DMS53 (cell line): ENCODE measurements at places on chromosomes 12 and 14.

DNA sequence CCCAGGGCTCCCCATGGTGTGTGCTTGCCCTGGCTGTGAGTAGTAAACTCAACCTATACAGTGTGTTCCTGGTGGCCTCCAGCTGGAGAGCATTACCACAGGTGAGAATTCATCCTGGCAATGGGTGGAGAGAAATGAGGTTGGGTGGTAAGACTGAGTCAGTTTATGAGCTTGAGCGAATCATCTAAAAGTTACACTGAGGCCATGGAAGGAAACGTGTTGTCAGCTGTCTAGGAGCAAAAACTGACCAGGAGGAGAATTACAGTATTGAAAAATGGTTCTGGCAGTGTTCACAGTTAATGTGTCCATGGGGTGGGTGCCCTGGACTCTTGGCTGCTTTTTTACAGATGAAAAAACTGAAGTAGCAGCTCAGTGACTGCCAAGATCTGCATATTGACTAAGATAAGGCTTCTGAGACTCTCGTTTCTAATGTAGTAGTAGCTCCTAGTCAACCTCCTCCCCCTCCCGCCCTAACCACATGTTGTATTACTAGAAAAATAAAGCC is 202.0 kb upstream of the AMIGO2 start:
- no peak for DNase-seq

- peak; percentile 97 for DNase-seq
Measured at GRCh38 chr12:9943240-9943639, 11.1 kb upstream of the CLEC2A start.

- no peak for DNase-seq
Measured at GRCh38 chr12:112029301-112029700, 16.1 kb downstream of the ERP29 start.

GRCh38 chr12:93888964-93889363 is 211.8 kb downstream of the CRADD start:
- DNase-seq, result no peak

DNA sequence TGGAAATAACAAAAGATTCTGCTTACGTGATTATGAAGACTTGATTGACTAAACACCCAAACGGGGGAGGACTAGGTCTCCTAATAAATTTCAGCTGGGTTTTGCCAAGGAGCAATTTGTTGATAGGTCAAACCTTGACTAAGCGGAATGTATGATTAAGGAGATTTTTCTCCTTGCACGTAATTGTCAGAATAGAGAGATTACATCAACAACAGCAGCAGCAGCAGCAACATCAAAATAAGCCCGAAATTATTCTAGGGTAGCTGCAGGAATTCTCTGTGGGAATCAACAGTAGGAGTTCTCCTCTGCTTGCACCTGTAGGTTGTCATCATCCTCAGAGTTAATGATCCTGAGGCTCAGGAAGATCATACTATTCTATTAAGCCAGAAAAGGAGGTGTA is 10.2 kb downstream of the ELK3 start:
- no peak for DNase-seq

DNA sequence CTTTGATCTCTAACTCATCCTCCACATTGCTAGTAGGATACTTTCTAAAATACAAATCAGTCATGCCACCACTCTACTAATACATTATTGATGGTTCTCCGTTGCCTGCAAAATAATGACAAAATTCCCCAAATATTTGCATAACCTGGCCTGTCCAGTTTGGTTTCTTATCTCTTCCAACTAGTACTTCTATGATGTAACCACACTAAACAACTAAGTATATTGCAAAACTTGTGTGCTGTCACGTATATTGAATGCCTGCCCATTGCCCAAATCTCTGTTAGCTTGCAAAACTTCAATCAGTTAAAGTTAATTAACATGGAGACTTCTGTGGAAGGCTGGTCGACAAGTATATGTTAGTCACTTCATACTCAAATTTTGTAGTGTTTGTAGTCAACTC is 6.5 kb downstream of the OR6C74 start:
- no peak for DNase-seq

GRCh38 chr12:45292486-45293195 is 76.7 kb downstream of the ANO6 start:
- no peak for DNase-seq

DNA sequence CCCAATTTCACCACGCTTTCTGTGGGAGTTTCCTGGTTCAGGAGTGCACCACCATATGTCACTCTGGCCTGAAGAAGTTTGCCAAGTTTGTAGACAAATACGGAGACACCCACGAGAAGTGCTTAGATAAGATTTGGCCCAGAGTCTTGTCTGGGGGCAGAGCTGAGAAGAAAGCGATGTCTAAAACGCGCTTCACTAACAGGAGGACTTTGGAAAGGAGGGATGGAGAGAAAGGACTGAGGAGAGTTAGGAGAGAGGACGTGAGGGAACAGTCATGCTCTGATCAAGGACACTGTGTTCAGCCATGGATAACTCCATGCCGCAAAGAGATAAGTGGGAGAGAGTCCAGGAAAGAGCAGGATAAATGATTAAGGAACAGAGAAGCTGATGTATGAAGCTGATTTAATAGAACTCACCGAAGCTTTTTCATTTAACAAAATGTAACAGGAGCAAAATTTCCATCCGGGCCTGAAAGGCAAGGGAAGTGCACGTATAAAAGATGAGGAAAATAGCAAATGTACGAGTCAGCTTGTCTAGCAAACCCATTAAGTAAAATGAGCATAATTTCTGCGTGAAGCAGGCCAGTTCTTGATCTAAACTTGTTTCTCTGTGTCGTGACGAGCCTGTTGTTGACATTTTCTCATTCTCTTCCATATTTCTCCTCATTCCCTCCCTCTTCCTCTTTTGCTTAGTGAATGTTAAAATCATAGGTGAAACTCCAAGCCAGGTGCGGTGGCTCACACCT is 23.4 kb upstream of the MAP3K9 start:
- no peak for DNase-seq
